ENCODE measurements at places on chromosomes 7 and 10.

DNA sequence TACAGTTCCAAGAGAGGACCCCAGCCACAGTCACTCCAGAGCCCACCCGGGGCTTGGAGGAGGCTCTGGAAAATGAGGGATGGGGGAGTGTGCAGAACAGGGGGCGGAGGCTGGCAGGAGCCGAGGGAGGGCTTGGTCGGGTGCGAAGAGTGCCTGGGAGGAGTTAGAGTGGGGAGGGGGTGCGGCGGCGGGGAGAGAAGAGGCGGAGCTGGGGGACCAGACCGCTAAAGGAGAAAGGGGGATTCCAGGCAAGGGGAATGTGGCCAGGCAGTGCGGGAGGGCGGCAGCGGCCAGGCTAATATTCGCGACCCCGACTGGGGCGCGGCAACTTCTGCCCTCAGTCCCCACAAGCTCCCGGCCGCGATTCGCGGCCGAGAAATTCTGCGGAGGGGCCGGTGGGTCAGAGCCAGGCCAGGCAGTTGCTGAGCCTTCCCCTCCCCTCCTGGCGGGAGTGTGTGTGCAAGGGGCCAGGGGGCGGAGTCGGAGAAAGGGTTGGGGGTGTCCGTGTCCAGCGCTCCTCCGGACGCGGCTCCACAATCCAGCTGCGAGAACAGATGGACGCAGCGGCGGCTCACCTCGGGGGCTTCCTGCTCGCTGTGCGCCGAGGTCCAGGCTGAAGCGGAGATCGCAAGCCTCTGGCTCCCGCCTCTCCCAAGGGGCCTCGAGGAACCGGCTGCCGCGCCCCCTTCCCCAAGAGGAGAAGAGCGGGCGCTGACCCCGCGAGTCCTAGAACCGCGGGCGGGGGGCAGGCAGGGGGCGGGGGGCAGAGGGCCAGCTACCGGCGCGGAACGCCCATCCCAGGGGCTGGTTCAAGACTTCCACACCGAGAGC, 612 bp upstream of the SLC18A3 start:
- no peak for DNase-seq

DNA sequence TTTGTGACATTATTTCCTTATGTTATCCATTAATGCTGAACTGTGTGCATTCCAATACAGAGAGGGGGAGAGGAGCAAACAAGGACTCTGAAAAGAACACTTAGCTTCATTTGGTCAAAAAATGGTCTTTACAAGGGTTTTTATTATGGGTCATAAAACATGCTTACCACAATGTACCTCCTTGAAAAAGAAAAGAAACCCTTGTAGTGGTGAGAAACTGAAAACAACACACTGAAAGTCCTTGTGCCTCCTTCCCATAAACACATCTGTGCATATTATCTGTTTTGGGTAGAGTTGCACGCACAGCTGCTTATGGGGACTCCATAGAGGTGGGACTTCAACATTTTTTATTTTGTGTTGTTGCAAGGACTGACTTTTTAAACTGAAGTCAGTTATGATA, 98.7 kb downstream of the CDK6 start:
- DNase-seq: no peak

- no peak for DNase-seq
Observed at GRCh38 chr7:122035876-122036275, 108.2 kb downstream of the AASS start.

- no peak for DNase-seq
Observed at GRCh38 chr10:34845070-34845469, 30.0 kb upstream of the PARD3 start.
